ENCODE measurements at places on chromosomes 13 and 19.

GRCh38 chr13:44116562-44117332 lies 237.0 kb downstream of the LACC1 start:
- DNase-seq = no peak

DNA sequence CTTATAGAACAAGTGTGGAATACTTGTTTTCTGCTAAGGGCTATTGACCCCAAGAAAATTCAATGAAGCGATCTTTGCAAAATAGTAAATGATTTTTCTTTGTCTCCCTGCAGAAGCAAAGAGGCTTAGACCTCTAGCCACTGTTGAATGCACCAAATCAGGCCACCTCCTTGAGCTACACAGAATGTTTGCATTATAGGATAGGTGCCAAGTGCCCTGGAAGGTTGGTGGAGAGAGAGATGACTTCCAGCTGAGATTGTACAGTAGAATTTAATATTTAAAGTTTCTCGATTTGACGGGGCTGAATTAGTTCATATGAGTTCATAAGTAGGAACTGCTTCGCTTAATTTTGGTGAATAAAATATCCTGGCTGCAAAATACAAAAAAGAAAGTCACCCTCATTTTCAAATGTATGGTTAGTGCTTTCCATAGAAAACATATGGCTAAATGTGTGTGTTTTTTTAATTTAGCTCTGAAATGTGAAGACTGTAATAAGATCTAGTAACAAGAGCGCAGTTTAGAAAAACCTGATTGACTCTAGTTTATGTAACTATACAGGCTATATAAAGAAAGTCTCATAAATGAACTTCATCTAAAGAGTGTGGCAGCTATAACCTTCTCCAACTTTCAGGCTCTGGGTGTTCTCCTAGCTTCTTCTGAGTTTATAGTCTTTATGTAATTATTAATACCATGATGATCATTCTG lies 41.6 kb downstream of the LRCH1 start:
- no peak for DNase-seq

- no peak for DNase-seq
Measured at GRCh38 chr19:16579381-16579780, 7.2 kb upstream of the SLC35E1 start.

GRCh38 chr13:33401238-33401637 lies 115.7 kb upstream of the STARD13 start:
- no peak for DNase-seq

- DNase-seq = no peak
Measured at GRCh38 chr13:103272770-103273169, 206.6 kb upstream of the SLC10A2 start.

- DNase-seq = no peak
Measured at GRCh38 chr13:38418286-38418685, 68.6 kb downstream of the UFM1 start.

DNA sequence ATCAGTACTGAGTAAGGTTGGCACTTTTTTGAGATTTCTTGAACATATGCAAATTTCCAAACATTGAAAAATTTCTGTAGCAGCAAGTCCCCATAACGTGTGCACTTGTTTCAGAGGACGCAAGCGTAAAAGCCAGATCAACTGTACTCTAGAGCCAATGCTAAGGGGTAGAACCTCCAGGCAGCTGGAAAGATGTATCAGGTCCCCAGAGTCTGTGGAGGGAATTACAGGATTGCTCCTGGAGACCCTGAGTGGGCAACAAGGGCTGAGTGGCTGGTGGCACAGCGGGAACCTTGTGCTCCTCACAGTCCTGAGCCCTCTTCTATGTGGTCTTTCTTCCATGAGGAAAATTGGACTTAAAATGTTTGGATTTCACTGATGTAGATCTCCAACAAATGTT lies 53.9 kb upstream of the AMER2 start:
- DNase-seq = no peak

DNA sequence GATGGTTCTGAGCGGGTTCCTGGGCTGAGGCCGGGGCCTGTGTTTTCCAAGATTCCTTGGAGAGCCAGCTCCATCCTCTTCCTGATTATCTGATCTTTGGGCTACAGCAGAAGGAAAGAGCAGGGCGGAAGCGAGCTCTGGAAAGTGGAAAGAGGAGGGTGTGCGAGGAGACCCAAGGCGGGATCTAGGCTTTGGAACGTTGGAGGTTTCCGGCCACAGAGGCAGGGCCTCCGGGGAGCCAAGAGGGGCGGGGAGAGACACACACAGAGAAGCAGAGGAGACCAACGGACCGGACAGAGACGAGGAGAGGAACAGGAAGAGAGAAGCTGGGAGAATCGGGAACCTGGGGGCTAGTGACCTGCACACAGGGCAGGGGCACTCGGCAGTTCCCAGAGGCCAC lies at the start of gene CLEC11A:
Gene CLEC11A (plus strand): TSS at position 296 of the 400 bp plus-strand sequence. CDS start 162 bp downstream, outside the sequence.
- no peak for DNase-seq

GRCh38 chr19:3252650-3253049 lies 28.2 kb downstream of the CELF5 start:
- no peak for DNase-seq

DNA sequence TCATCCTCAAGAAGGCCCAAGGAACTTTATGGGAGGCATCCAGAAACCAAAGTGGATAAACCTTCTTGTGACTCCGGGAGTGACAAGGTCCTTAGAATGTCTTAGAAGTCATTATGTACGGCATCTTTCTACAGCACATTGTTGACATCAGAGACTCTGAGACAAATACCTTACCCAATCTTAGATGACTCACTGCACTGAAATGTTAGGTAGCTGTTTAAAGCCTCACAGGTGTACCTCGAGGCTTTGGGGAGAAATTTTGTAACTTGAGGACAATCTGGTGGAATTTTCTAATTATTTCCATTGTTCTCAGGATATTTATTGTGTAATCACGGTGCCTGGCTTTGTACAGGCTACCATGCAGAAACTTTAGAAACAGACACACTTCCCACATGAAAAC lies 14.8 kb upstream of the LGALS13 start:
- no peak for DNase-seq

DNA sequence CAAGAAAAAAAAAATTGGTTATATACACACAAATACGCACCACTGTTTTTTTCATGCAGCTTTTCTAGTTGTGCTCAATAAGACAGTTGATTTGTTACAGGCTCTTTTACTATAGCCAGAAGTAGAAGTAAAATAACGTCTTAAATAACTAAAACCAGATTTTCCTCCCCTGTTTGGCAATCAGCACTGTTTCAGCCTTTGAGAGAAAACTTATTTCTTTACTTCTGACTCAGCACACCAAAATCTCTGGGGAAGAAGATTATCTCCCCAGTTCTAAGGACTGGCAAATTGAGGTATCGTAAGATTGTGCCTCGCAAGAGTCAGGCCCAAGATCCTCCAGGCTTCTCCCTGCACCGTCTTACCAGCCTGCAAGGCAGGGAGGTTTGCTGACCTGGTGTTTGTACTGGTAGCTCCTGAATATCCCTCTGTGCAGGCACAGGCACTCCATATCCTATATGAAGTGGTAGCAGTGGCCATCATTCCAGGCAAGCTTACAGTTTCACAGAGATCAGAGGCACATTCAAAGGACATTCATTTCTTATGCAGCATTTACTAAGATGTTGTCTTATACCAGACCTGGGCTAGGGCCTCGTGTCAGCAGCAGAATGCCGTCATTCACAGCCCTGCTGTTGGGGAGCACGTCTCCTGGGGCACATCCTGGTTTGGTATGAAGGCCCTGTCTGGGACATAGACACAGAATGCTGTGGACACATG lies 268.2 kb downstream of the ZNF536 start:
- no peak for DNase-seq

GRCh38 chr19:15633082-15633835 lies 7.4 kb upstream of the CYP4F3 start:
- DNase-seq = no peak

- no peak for DNase-seq
Measured at GRCh38 chr19:9729162-9729561, 39.4 kb downstream of the ZNF846 start.

- DNase-seq = no peak
Measured at GRCh38 chr19:37953171-37953917, 46.3 kb downstream of the SIPA1L3 start.

GRCh38 chr19:29590278-29590677 lies 15.8 kb upstream of the POP4 start:
- DNase-seq = no peak

- no peak for DNase-seq
Measured at GRCh38 chr19:4370418-4371041, 27.2 kb downstream of the MPND start.

DNA sequence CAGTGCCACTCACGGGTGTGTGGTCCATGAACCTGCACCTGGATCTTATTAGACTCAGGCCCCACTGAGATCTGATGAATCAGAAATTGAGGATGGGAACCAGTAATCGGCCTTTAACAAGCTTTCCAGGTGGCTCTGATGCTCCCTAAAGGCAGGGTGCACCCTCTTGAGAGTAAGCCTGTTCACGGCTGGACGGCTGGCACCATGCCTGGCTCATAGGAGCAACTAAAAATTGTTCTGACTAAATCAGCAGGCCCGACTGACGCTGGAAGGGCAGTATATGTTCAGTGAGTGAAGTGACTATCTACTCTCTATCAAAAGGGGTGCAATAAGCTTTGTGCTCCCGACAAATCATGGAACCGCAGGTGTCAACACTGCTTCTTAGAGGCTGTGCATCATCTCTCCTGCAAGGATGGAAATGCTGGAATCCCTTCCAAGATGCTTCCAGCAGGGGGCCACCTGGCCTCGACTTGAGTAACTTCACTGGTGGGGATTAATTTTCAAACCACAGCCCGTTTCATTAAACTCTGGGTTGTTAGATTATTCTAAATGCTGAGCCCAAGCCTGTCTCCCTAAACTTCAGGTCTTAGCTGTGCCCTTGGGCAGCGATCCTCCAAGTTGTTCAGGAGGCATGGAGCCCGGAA lies 28.4 kb downstream of the TMTC4 start:
- no peak for DNase-seq

- DNase-seq = no peak
Measured at GRCh38 chr13:103410002-103410401, 343.8 kb upstream of the SLC10A2 start.

DNA sequence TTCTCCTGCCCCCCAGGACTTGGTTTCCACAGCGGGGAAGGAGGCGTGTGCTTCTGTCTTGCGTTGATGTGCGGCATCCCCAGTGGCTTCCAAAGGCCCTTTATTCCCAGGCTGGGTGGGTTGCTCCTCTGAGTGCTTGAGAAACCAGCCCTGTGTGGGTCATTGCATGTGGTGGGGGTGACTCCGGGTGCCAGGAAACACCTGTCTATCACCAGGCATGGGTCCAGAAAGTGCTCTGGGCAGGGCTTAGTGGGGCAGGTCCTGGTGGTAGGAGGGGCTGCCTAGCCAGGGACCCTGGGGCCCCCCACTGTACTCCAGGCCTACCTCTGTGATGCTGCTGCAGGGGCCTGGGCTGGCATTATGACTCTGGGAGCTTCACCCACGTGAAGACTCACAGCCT lies 9.6 kb downstream of the DDA1 start:
- DNase-seq = no peak

DNA sequence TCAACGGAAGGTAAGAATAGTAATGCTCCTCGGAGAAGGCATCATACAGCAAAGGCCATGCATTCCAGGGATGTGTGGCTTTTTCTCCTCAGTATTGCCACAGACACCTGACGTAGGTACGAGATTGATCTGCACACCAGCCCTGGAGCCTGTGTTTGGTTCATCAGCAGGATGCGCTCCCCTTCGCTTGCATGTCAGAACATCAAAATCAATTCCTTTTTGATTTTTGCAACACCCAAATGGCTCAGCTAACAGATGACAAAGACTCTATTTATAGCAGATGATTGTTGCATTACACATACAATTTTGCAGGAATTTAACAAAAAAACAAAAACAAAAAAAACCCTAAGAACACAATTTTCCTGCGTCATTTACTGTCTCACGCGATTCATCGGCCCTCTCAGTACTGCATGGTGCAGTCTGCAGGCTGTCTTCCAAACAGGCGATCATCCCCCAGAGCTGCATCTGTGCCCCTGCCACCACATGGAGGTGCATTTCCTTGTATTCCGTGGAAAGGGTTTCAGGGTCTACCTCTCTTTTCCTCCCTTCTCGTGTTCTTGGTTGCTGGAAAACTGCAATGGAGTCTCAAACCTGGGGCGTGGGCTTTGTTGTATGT lies 207.3 kb downstream of the TEX29 start:
- no peak for DNase-seq

DNA sequence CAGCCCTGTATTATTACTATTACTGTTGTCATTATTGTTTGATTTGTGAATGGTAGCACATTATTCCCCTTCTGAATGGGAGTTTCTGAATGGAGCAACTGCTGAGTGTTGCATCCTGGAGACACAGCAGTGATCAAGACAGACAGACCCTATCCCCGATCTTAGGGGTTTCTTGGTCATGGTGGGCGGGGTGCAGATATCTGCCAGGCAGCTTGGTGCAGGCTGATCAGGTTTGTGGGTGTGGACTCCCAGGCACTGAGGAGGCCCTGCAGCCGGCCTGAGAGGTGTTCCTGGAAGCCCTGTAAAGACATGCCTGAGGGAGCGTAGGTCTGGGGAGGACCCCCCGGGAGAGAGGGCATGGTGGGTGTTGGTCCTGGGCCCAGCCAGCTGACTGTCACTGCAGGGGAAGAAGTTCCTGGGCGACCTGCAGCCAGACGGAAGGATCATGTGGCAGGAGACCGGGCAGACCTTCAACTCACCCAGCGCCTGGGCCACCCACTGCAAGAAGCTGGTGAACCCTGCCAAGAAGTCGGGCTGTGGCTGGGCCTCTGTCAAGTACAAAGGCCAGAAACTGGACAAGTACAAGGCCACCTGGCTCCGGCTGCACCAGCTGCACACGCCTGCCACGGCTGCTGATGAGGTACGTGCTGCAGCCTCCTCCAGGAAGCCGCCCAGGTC lies 2.1 kb downstream of the MPND start:
- no peak for DNase-seq

DNA sequence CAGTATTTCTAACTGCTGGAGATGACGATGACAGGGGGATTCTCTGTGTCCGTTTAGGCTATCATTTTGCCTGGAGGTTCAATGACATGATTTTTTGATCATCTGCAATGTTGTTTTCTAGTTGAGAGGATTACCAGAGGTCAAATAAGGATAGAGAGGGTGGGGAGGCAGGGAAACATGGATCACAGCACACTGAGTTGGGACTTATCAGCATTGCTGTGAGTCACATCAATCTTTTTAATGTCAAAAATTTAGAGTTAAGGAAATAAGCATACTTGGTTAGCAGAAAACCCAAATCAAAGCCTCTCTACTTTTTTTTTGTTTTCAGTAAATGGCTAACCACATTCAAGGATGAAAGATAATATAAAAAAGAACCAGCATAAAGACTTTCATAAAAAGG lies 43.0 kb upstream of the CSNK1A1L start:
- no peak for DNase-seq

DNA sequence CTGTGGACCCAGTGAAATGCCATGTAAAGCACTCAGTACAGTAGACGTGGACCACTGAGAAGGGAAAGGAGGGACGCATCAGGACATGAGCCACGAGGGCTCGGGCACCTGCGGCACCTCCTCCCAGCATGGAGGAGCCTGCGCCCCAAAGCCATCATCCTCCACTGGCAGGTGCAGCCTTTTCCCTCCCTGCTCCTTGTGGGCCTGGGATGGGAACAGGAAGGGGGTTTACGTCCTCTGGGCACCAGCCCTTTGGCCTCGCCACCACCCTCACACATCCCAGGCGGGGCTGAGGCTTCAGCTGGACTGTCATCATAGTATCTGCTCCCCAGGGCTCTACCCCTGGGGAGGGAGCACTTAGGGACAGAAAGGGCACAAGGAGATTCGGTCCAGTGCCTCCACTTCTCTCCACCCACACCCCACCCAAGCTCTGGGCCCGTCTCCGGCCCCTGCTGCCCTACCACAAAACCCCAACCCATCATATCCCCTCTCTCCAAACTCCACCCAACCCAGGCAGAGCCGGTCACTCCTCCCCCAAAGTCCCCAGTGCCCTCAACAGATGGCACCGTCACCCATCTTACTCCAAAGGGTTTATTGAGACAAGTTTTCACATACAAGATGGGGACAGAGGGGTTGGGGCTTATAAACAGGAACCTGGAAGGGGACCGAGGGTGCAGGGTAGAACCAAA lies 2.2 kb upstream of the PRKD2 start:
- DNase-seq = no peak

Data from activated CD4-positive, alpha-beta T cell treated with anti-CD3 and anti-CD28 coated beads for 1 hour (primary cell).